ENCODE measurements at places on chromosomes 5 and 9.

DNA sequence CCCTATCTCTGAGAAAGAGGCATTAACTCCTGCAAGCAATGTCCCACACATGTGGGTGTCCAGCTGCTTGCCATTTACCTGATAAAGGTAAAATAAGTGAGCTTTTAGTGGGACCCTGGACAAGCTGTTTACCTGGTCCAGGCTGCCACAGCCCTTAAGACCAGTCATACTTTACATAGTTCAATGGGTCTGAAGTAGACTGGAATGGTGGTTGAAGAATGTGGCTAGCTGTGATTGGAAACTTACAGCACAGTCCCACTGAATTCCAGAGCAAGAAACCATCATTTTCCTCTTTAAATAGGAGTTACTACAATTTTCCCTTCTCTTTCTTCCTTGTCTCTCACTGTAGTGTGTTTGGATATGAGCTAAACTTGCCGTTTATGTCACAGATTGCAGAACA is 60.6 kb downstream of the GGTA1 start:
- no peak for DNase-seq

DNA sequence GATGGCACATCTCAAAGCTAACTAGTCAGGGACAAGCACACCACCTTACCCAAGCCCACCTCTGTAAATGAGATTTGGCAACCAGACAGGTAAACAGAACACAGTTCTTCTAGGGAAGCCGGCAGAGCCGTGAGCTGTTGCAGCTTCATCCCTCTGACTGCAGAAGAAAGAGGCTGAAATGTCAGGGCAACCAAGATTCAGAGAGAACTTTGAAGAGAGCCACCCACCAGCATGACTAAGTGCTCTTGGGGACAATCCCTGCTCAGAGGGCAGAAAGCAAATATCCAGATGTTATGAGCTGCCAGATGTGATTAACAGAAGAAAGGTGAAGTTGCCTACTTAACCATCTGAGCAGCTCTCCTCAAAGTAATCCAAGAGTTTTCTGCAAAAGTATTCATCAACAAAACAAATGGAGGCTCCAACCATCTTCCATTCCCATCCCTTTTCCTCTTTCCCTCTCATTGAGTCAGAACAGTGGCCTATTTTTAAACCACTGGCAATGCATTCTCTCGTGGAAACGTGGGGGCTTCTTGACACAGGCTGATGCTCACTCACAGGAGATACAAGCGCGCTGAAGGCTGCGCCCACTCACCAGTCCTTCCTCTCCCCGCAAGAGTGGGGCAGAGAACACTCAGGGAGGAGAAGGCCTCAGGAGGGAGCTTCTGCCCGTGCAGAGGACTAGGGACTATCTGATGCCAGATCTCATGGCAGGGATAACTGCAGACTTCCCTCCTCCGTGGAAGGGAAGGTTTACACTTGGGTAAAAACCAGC is 57.1 kb downstream of the SLIT3 start:
- DNase-seq: no peak

GRCh38 chr9:123998970-123999621 is 12.5 kb upstream of the LHX2 start:
- DNase-seq: no peak

DNA sequence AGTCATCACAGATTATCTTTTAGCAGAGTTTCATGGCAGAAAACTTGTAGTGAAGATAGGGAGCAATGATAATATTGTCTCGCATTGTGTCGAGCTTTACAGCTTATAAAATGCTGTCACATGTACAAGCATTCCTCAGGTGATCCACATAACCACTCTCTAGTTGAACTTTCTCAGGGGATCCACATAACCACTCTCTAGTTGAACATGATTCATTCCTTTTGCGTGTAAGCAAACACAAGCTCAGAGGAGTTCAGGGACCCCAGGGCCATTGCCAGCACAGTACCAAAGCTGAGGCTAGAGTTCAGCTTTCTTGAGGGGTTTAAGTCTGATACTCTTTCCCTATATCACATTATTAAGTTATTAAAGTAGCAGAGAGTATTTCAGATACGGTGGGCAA is 86.7 kb downstream of the CDH6 start:
- DNase-seq: peak; percentile 87

GRCh38 chr5:161713042-161713441 is 27.5 kb downstream of the GABRA6 start:
- no peak for DNase-seq

DNA sequence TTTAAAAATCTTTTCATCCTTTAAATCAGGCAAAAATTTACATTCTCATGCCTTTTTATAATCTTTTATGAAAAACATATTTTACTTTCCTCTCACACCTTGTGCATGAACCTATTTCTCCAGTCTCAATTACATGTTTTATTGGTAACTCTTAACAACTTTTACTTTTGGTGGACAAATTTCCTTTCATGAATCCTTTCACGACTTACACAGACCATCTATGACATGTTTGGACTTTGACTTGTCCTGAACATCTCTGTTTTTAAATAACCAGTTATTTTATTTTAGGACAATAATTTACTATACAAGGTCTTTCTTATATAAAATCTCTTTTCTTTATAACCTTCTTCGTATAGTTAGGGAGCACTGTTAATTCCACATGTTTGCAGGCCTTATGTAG is 26.5 kb upstream of the MTMR12 start:
- no peak for DNase-seq

DNA sequence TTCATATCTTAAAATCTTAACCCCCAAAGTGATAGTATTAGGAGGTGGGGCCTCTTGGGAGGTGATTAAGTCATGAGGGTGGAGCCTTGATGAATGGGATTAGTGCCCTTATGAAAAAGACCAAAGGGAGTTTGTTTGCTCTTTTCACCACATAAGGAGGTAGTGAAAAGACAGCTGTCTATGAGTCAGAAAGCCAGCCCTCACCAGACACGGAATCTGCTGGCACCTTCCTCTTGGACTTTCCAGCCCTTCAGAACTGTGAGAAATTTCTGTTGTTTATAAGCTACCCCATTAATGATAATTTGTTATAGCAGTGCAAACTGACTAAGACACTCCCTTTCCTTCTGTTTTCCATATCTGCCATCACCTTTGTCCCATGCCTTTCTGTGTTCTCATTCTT is 20.8 kb downstream of the IFNB1 start:
- DNase-seq: peak; percentile 9

DNA sequence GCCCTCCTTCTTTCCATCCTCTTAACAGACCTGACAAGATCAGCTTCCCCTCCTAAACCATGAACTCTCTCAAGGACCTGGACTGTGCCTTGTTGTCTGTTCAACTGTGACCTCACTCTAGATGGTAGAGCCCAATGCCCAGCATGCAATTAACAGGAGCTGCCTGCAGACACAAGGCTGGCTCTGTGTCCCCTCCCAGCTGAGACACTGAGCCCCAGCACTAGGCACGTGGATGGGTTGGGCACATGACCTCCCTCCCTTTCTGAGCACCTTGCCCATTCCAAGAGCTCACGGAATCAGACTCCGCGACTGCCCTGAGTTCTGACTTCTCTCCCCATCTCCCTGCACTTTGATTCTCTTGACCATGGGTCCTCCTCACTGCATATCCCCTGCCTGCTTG is 93.5 kb upstream of the LRRTM2 start:
- DNase-seq: no peak

DNA sequence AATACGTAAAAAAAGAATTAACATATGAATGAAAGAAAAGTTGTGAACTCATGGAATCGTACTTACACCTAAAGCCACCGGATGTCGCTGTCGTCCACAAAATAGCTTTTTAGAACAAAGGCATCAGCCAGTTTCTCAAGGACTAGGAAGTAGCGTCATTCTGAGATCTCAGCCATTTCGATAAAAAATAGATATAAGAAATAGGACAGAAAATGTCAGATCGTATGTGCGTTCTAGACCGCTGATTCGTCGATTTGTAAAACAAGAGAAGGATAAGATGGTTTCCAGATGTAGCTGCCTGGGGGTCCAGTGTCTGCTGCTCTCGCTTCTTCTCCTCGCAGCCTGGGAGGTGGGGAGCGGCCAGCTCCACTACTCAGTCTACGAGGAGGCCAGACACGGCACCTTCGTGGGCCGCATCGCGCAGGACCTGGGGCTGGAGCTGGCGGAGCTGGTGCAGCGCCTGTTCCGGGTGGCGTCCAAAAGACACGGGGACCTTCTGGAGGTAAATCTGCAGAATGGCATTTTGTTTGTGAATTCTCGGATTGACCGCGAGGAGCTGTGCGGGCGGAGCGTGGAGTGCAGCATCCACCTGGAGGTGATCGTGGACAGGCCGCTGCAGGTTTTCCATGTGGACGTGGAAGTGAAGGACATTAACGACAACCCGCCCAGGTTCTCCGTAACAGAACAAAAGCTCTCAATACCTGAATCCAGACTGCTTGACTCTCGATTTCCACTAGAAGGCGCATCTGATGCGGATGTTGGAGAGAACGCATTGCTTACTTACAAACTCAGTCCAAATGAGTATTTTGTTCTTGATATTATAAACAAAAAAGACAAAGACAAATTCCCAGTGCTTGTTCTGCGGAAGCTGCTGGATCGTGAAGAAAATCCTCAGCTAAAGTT is at the start of gene PCDHA10:
Gene PCDHA10, plus strand, starts transcription at position 126 of the 903 bp plus-strand sequence. Its CDS starts 152 bp downstream, at position 278.
- no peak for DNase-seq

- DNase-seq: no peak
Measured at GRCh38 chr5:5584236-5584745, 161.8 kb downstream of the ICE1 start.

GRCh38 chr9:109033941-109034700 is 20.8 kb upstream of the CTNNAL1 start:
- DNase-seq: no peak

- no peak for DNase-seq
Measured at GRCh38 chr5:14834062-14834461, 37.5 kb downstream of the ANKH start.

DNA sequence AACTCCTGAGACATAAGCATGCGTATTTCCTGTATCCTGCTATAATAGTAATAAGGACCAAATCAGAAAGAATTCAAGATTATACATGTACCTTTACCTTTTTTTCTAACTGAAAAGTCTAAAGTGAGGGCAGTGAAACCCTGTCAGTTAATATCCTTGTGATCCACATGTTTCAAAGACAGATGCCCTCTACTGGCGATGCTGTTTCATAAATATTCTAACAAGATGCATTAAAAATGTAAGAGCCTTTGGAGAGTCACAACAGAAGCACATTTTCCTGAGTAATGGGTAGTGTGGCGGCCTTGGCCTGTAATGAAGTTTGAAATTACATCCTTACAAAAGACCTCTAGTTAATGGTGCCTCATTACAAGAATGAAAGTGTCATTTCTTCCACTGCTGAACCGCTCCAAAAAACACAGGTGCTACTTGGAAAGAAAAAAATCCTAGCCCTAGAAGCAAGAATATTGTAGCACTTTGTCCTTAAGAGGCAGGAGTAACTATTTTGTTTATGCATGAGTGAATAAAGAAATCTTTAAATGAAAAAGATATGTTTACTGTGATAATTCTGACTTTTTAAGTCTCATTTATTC is 232.6 kb downstream of the EPB41L4A start:
- peak; percentile 45 for DNase-seq

- DNase-seq: no peak
Measured at GRCh38 chr9:87681271-87682061, 44.5 kb upstream of the CTSL start.

- peak; percentile 64 for DNase-seq
Measured at GRCh38 chr5:122756264-122756911, 18.5 kb upstream of the SNX2 start.

- DNase-seq: no peak
Measured at GRCh38 chr5:149916334-149917072, 28.1 kb downstream of the PDE6A start.

- no peak for DNase-seq
Measured at GRCh38 chr9:123678038-123678877, 251.7 kb downstream of the DENND1A start.

DNA sequence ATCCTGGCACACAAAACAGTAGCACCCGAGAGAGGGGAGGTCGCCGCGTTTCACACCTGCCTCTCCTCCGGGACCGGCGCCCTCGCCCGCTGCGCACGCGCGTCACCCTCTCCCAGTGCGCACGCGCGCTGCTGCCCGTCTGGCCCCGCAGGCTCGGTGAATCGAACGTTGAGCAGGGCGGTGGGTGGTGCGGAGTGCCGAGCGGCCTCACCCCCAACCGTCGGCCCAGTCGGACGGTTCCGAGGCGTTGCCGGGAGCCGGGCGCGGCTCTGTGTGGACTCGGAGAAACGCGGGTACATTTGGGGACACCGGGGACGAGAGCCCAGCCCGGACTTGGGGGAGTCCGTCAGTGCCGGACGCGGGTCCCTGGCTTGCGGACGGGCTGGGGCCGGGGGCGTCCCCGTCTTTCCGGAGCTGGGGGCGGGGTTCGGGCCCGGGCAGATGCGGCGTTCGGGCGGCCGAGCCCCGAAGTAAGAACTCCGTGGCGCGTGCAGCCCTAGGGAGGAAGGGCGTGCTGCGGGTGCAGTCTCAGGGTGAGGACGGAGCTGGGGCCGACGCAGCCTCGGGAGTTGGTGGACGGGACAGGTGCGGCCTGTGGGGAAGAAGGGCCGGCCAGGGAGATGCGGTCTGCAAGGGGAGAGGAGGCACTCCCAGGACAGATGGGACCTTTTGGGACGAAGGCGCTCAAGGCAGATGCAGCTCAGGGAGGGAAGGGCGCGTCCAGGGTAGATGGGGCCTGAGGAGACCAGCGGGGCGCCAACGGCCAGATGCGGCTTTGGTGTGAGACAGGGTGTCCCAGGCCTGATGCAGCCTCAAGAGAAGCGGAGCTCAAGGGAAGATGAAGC is at the start of gene POMT1:
Gene POMT1, plus strand, starts transcription at position 138 of the 845 bp plus-strand sequence. CDS start 1,301 bp downstream, outside the sequence.
- peak; percentile 58 for DNase-seq

DNA sequence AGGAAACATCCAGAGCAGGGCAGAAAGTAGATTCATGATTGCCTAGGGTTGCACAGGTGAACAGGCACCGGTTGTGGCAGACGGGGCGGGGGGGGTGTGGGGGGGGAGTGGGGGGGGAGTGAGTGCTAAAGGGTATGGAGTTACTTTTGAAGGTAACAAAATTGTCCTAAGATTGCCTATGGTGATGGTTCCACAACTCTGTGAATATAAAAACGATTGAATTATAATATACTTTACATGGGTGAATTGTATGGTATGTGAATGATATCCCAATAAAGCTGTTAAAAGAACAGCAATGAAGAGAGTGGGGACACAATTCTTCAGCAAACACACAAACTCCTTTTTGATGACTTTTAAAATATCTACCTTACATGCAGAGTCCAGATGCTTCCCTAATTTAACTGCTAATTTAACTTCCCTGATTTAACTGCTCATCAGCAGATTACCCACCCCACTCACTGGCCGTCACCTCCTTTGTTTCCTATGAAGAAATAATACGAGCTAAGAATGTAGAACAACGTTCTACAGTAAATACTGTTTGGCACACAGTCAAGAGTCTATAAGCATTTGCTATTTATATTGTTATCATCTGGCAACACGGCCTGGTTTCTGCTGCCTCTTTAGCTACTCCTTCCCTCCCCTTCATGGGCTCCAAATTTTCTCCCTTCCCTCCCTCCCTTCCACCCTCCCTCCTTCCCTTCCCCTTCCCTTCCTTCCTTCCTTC is 83.5 kb downstream of the PTCH1 start:
- no peak for DNase-seq

GRCh38 chr9:22976454-22976853 is 529.8 kb downstream of the DMRTA1 start:
- no peak for DNase-seq

- no peak for DNase-seq
Measured at GRCh38 chr9:89853161-89853560, 248.3 kb downstream of the GADD45G start.

- DNase-seq: no peak
Measured at GRCh38 chr5:110909415-110909814, 162.1 kb upstream of the TSLP start.

- DNase-seq: no peak
Measured at GRCh38 chr9:113636693-113637092, 173.2 kb downstream of the RGS3 start.

GRCh38 chr5:105789246-105789645 is 1881.5 kb downstream of the EFNA5 start:
- no peak for DNase-seq

GRCh38 chr5:159186319-159186718 is 23.0 kb downstream of the RNF145 start:
- DNase-seq: no peak

All from brain microvascular endothelial cell (primary cell).